Fibroblast of villous mesenchyme (primary cell): ENCODE measurements at places on chromosomes 11 and 22. TPM values are rescaled to one million over a fixed set of nuclear protein-coding genes. Genes with fewer than 3 reads are reported as not detected.
A peak's percentile ranks its signal among the peaks of the same experiment; 100 is the strongest.

PANX3 gene
- under 0.01 TPM in 1 of 2 replicates, not detected in the other for total RNA-seq

FOLR2 gene
- total RNA-seq = not detected in 2 replicates

- no peak for DNase-seq
These were observed 488.6 kb downstream of the ETS1 start for GRCh38 chr11:128098781-128099180.

- DNase-seq = peak; percentile 2
These were observed 2.0 kb downstream of the FAT3 start for GRCh38 chr11:92226331-92227229.

FBLN1 gene
- 102 and 256 TPM in 2 replicates for total RNA-seq

DNA sequence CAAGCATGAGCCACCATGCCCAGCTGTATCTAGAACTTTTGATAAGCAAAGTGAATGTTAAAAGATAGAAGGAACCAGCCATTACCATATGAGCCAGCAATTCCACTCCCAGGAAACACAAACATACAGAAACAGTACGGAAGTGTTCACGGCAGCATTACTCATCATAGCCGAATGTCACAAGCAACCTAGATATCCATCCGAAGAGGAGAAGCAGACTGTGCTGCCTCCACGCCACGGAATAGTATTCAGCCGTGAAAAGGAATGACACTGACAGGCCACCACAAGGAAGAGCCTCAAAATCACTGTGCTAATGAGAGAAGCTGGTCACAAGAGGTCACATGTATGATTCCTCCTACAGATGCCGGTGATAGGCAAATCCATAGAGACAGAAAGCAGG lies 17.6 kb upstream of the MGAT3 start:
- DNase-seq = peak; percentile 74

OR52I1 gene
- under 0.01 TPM in 1 of 2 replicates, not detected in the other for total RNA-seq

GRCh38 chr11:117189941-117190544 lies 9.1 kb upstream of the TAGLN start:
- DNase-seq = no peak

TCIRG1 gene
- total RNA-seq = 134 and 152 TPM in 2 replicates

- no peak for DNase-seq
These were observed 290.7 kb upstream of the FOLH1 start for GRCh38 chr11:49499117-49499516.
